AG04449 (cell line): ENCODE measurements at places on chromosomes 3 and 15.

DNA sequence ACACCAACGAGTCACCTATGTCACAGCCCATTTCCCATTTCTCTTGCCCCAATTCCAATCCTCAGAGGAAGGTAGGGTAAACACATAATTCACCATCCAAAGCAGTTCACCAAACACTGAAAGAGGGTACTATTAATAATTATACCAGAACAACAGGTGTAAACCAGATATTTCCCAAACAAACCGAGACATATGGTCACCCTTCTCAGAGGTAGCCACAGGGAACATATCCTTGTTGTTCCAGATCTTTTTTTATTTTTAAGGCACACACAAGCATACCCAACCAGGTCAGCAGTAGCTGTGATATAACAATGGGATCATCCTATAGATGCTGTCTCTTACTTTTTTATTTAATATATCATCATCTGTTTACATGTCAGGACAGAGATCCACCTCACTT is 24.7 kb downstream of the MAGI1 start:
- no peak for DNase-seq

GRCh38 chr3:191628571-191628970 is 167.6 kb downstream of the PYDC2 start:
- DNase-seq: no peak

- DNase-seq: no peak
These were observed 35.3 kb downstream of the ANXA2 start for GRCh38 chr15:60362321-60363086.

DNA sequence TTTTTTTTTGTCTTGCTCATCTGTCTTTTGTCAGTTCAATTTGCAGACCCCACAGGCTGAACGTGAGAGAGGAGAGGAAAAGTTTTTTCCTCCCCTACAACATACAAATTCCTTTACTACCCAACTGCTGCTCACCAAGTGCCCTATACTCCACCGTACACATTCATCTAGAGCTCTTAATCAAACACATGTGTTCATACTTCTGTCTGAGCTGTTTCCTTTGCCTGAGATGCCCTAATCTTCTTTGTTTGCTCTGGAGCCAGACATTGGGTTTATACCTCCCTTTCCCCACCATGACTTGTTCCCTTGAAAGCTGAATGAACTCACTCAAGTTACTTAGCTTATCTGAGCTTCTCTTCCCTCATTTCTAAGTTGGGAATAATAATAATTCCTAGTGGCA is 122.7 kb upstream of the RASGRP1 start:
- DNase-seq: no peak

DNA sequence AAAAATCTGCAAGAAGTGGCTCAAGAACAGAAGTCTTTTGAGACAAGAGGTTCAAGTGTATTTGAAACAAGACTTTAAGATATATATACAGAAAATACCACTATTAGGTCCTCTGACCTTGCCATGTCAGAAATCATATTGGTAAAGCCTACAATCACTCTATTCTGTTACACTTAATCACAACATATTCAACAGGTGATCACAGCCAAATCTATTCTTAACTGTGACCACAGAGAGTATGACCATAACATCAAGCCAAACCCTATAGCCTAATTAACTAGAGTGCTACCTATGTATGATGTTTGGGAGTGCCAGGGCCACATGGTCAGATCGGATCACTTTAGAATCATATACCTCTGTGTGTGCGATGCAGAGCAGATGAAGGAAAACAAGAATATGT is 2.2 kb downstream of the DNAJC19 start:
- no peak for DNase-seq
